Cerebellar cortex (tissue), 1 donor: ENCODE measurements at places on chromosomes 11 and 22.

DNA sequence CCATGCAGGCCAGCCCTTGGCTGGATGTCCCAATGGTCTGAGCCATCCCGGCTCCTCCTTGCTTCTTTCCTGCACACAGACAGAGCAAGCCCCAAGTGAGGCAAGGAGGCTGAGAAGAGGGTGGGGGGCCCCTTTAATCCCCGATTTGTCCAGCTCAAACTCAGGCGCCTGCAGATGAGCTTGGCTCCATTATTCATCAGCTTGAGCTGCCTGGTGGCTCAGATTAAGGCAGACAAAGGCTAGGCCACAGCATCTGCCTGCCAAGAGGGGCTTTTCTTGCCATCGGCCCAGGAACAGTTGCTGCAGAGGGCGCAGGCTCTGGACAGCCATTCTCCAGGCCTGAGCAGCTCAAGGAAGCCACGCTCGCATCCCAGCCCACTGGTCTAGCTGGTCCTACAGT, 35.4 kb downstream of the LMO1 start:
- DNase-seq = no peak

GRCh38 chr22:23262518-23263332, 82.4 kb downstream of the BCR start:
- DNase-seq = no peak

DNA sequence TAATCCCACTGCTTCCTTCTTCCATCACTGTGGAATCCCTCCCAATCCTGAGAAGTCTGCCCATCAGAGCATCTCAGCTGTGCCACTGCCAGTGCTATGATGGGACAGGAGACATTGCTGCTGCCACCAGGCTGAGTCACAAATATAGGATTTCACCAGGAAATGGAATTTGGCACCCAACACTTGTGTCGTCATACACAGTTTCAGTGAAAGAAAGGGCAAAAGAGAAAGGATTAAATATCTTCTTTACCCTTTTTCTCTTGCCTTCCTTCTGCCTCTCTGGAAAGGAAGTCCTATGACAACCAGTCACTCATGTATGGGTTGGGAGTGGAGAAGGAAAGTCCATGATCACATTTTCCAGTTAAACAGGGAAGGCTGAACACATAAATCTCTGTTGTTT, 133.4 kb downstream of the SPON1 start:
- no peak for DNase-seq

- DNase-seq = no peak
Observed at GRCh38 chr11:70594031-70594430, 195.7 kb downstream of the CTTN start.

DNA sequence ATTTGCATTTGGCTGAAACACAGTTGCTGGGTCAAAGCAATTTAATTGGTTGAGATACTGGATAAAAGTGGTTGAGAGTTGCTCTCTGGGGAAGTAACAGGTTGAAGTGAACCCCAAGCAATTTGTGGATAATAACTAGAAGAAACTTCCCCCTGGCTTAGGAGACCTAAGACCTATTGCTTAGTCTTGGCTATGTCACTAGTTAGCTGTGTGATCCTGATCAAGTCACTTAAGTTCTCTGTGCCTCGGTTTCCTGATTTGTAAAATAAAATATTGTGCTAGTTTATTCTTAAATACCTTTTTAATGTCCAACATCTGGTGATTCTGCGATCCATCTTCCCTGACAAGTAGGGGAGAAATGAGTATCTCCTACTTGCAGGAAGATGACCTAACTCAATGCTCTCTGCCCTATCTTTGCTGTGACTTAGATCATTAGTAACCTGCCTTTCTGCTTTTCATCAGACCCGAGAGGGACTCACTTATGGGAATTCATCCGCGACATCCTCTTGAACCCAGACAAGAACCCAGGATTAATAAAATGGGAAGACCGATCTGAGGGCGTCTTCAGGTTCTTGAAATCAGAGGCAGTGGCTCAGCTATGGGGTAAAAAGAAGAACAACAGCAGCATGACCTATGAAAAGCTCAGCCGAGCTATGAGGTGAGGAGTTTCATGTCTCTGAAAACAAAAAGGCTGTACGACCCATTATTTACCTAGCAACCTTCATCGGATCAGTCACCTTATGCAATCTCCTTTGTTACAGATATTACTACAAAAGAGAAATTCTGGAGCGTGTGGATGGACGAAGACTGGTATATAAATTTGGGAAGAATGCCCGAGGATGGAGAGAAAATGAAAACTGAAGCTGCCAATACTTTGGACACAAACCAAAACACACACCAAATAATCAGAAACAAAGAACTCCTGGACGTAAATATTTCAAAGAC, 37.5 kb downstream of the EHF start:
- DNase-seq = no peak

DNA sequence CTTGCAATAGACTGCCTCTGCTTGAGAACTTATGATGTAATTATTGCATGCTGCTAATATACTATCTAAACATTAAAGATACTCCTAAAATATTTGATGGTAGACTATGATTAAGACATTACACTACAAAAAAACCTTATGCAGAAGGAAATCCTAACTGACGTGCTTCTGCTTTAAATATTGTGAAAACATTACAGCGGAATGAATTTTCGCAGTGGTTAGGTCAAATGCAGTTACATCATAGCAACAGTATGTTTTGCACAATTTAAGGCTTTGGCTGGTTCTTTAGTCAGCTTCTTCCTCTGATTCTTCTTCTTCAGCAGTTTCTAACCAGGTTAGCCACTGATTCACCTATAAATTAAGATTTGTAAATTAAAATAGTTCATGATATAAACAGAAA, 11.2 kb downstream of the EIF4G2 start:
- DNase-seq = no peak

GRCh38 chr11:96015906-96016565, 92.1 kb upstream of the MTMR2 start:
- DNase-seq = no peak

DNA sequence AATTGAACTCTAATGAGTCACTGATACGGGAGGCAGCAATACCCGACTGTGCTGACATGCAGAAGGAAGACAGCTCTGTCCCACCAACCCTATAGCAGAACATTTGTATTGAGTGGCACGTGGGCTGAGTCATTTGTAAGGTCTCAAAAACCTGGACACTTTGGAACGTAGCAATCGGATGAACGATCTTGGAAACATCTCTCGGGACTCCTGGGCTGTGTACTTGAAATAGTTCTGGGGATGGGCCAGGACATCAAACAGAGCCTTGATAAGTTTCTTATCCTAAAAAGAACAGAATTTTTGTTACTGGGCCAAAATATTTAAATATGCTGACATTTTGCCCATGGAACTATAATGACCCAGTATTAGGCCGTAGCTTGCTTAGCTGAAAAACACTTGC, 17.1 kb upstream of the NRIP3 start:
- DNase-seq = no peak

GRCh38 chr22:30310881-30311771, 15.6 kb downstream of the TBC1D10A start:
- DNase-seq = no peak

DNA sequence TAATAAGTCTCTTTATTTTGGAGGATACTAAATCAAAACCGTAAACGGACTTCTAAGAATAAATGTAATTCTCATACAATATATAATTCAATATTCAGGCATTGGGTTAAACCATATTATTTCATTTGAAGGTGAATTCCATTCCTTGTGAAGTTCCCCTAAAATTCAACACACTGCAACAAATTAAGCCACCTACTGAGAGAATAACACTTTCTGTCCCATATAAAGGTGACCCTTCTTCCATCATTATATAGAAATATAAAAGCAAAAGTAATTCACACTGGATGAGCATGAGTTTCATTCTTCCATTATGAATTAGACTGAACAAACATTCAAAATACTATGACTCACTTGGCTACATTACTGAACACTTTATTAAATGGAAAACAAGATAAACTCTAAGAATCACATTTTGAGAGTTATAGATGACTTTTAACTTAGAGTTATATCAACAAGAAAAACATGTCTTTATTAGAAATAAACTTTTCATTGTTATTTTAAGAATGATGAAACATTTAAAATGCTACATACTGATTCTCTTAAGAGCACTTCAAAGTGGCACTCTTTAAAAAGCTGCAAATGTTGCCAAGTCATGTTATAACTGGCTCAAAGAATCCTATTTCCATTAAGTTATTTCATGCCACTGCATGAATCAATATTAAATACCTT, 2.8 kb downstream of the SESN3 start:
- no peak for DNase-seq

DNA sequence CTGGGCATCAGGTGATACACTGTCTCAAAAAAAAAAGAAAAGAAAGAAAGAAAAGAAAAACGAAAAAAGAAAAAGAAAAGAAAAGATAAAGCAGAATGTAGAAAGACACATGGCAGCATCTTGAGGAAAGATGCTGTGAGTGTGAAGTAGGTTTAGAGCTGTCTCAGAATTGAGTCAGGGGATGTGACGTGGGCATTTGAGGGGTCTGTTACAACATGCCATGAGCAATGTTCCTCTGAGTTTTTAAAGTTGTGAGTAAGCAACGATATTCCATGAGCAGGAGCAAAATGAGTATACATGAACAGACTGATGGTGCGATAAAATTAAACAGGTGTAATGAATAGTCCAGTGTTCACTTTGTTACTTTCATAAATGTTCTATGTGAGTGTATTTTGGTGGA, 11.3 kb upstream of the QSER1 start:
- DNase-seq = no peak

- DNase-seq = no peak
Observed at GRCh38 chr22:31876156-31876920, 68.0 kb upstream of the YWHAH start.

GRCh38 chr11:131041331-131042040, 125.2 kb upstream of the SNX19 start:
- DNase-seq = no peak

- no peak for DNase-seq
Observed at GRCh38 chr11:70695086-70695960, 297.0 kb downstream of the CTTN start.

DNA sequence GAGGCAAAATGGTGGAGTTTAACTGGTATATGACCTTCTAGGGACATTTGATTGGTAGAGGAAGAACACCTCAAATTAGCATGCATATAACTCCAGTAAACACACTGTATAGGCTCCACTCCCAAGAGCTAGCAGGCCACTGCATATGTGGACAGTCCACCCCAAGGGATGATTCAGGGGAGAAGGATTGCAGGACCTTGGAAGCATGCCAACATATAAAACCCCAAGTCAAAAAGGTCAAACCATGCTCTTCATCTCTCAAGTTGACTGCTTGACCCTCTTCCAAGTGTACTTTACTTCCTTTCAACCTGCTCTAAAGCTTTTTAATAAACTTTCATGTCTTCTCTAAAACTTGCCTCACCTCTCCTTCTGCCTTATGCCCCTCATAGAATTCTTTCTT, 459.9 kb upstream of the CCDC179 start:
- no peak for DNase-seq

DNA sequence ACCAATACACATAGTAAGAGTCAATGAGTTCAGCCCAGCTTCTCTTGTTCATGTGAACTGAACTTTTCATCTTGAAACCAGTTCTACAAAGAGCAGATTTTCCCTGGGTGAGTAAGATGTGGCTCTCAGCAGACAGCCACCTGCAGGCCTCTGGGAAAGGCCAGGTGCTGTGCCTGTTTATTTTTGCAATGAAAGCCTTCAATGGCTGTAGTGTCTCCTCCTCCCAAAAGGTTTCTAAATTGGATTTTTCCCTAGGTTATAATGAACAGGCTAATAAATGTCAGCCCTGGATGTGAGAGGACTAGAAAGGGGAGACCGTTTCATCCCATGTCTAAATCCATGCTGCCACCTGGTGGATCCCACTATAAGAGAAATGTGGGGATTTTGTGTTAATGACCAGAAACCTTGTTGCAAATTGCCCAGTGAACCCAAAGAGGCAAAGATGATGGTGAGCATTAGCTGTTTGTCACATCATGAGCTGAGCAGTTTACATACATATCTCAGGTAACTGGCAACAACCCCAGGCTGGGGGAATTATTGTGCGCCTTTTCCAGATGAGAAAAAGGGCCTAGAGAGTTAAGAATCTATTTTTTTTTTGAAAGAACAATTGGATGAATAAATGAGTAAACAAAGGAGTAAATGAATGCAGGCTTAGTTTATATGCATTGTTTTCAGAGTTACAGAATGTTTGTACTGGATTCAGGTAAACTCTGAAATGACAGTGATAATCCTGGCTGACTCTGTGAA, 12.7 kb downstream of the C11orf91 start:
- peak; percentile 88 for DNase-seq

- DNase-seq = peak; percentile 43
Observed at GRCh38 chr22:42905702-42906183, 48.7 kb upstream of the ARFGAP3 start.
